Activated naive CD4-positive, alpha-beta T cell treated with anti-CD3 and anti-CD28 coated beads for 36 hours (primary cell): ENCODE measurements at places on chromosomes 7 and 10.

GRCh38 chr7:70788276-70788675 is 343.7 kb upstream of the GALNT17 start:
- peak; percentile 7 for DNase-seq

GRCh38 chr10:48306265-48306869 is at the start of gene MAPK8:
TSS of gene MAPK8 (plus strand) at chr10:48306677. CDS start at chr10:48401661, 94,984 bp downstream.
- DNase-seq = peak; percentile 90

DNA sequence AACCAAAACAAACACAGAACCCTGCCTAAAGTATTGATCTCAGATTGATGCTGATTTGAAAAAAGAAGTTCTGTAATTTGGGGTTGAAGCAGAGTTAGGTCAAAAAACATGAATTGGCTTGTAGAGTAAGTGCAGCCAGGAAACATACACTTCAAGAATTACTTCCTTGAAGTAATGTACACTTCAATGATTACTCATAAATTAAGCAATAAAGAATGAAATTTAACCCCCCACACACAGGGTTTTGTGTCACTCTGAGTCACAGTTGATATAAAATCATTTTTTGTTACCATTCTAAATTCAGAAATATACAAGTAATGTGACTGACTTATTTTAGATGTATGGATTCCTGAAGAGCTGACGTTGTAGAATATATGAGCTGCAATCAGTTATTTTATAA is 622.2 kb downstream of the POM121L12 start:
- no peak for DNase-seq

- peak; percentile 48 for DNase-seq
Measured at GRCh38 chr10:43361547-43362190, 9.8 kb upstream of the FXYD4 start.

- no peak for DNase-seq
Measured at GRCh38 chr7:124597509-124597908, 168.1 kb downstream of the GPR37 start.

DNA sequence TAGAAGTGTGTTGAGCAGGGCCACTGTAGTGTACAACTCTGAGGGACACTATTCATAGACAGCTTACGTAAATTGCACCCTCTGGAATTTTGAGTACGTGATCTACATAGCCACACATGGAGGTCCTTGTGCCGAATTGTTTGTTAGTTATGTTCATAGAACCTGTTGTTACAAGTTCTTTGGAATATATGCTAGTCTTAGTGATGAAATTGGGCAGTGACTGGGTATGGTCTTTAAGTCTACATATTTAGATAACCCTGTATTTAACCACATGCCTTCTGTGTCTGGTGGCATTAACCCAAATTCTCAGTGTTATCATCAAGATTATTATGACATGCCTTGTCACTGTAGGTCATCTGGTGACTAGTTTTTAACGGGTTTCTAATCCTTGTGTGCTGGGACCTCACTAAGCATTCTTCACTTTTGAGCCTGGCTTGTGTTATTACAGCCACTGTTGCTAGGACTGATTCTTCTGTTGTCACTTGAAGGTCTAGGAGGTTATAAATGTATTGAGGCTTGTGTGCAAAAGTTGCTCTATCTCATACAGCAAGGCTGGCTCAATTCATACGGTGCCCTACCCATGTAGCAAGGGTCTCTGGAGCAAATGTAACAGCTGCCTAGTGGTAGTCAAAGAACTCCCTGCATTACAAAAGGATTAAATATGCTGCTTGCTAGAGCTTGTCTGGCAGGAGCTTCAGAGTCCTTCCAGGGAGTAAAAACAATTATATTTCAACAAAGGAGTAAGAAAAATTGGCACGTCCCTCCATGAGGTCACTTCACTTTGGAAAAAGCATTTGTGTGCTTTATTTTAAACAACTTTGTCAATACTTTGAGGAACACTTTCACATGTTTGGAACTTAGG is 65.4 kb downstream of the CDK14 start:
- no peak for DNase-seq

- no peak for DNase-seq
Measured at GRCh38 chr10:47347303-47347675, 874 bp upstream of the RBP3 start.

DNA sequence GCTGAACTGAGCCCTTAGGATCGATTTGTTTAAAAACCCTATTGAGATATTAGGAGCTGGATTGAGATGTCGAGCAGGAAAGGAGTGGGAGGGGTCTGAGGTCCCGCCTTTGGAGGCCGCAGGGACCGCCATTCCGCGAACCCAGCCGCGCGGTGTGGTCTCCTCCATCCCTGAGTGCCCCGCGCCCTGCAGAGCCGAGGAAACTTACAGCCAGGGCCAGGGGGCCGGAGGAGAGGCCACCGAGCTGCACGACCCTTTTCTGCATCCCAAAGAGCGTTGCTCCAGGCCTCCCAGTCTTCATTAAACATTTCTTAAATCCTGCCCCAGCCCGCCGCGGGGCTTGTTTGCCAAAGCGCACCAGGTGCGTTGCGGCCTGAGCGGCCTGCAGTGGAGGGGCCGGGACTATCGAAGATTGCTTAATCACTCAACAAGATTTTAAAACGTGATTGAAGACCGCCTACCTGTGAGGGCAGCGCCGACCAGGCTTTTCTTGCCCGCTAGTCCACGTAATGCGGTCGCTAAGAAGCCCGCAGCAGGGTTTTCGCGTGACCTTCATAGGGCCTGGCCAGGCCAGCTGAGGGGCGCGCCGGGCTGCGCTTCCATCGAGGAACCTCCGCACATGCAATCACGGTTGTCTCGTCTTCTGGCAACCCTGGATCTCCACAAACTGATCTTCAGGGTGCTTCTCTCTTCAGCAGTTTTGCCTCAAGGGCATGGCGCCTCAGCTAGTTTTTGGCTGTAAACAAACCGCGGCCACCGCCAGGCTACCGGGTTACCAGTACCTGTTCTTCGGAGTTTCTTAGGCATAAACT is 2.0 kb upstream of the CTBP2 start:
- DNase-seq = no peak

DNA sequence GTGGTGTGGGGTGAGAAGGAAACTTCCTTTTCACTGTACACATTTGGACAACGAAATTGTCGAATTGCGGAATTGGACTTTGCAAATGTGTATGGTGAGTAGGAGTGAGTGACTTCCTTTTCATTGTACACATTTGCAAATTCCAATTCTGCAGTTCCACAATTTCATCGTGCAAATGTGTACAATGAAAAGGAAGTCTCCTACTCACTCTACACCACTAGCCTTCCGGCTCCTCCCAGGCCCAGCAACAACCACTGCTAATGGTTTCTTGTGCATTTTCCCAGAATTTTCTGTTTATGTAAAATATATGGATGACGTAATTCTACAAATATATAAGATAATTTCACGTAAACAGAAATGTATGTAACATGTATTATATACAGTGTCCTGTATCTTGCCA is 118.5 kb downstream of the ARL4A start:
- DNase-seq = no peak

- no peak for DNase-seq
Measured at GRCh38 chr10:84166620-84167288, 6.8 kb upstream of the GPR15LG start.
